H7 (cell line): ENCODE measurements at places on chromosomes 3 and 15.

- DNase-seq, result no peak
These were observed 24.7 kb downstream of the GPR15 start for GRCh38 chr3:98556164-98557130.

DNA sequence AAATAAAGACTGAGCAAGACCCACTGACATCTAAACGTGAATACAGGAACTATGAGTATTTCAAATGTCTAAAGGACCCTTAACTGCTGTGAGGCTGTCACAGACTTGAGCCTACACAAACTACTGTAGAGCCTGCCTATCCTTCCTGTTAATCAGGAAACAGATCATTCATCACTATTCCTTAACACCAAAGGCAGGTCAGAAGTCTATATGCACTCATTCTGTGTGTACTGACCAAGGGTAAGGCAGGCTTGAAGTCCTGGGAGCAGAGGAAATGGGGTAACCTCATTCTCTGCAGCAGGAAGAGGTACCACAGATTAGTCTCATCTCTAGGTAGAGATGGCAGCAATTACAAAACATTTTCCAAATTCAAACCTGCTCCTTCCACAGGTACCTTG, 30.7 kb downstream of the NPTN start:
- no peak for DNase-seq

DNA sequence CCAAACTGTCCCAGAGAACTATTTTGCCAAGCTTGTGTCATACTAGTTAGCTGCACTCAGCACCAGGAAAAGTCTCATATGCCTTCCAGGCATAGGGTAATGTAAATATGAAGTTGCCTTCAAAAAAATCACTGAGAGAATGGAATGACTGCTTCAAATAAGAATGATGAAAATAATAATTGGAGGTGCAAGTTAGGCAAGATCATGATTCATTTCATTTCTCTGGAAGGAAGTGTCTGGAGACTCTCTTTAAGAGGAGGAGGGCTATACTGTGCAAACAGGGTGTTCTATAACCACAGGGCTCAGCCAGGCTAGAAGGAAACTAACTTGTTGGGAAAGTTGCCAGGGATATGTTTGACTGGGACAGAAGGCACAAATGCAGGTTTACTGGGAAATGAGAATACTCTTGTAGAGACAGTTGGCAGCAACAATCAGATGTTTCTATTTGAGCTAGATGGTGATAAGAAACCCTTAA, 4.3 kb downstream of the SIDT1 start:
- DNase-seq, result no peak

DNA sequence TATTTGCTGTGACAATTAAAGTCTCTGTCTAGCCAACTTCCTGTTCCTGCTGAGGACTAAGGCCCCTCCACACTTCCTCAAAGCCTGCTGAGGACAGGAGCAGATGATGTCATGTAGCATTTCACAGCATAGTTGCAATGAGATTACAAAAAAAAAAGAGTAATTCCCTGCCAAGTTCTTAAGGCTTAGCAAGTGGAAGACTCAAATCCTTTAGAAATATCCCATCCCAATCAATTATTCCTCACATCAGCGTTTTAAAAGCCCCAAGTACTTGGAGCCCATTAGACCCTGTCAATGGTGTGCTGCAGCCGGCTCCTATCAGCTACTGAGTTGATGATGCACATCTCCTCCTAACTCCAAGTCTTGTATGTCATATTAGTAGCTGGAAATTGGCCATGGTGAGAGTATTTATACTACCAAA, 51.7 kb downstream of the TRANK1 start:
- no peak for DNase-seq

DNA sequence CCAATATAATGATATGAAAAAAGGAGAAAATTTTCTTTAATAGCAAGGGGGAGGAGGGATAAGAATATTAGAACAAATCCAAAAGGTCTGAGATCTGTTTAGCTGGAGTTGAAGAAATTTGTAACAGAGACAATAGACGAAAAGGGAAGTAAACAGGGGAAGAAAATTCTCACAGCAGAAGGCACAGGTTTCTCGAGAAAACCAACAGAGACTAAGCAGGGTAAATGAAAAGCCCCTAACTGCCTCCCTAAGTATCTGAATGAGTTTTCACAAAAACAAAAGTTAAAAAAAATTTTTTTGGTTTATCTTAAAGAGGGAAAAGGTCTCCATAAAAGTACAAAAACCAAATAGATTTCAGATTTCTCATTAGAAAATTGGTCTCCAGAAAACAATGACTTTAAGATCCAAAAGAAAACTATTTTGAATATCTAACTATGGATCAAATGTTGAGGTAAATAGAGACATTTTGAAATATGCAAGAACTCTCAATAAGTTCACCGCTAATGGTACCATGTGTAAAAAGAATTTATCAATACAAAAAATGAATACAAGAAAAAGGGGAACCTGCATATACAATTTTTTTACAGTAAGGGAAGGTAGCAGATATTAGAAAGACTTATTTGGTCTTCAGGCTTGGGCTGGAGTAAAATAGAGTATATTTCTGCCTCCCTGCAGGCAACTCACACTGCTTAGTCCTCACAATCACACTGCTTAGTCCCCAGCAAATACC, 23.9 kb upstream of the NEK10 start:
- DNase-seq, result no peak

DNA sequence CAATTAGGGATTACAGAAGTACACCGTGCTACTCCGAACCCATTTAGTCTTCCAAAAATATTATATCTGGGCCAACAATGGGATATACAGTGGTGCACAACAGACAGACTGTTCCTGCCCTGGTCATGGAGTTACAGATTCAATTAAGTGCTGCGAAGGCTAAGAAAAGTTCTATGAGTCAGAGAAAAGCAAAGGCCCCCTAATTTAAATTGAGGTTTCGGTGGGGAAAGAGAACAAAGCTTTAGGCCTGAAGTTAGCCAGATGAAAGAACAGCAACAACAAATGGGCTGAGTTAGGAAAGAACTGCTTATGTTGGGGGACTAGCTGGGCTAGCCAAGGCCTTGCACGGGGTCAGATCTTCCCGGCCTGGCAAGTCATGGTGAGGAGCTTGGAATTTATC, 131.8 kb downstream of the MDFIC2 start:
- no peak for DNase-seq

- DNase-seq, result no peak
These were observed 4.3 kb upstream of the CPN2 start for GRCh38 chr3:194355379-194355778.

DNA sequence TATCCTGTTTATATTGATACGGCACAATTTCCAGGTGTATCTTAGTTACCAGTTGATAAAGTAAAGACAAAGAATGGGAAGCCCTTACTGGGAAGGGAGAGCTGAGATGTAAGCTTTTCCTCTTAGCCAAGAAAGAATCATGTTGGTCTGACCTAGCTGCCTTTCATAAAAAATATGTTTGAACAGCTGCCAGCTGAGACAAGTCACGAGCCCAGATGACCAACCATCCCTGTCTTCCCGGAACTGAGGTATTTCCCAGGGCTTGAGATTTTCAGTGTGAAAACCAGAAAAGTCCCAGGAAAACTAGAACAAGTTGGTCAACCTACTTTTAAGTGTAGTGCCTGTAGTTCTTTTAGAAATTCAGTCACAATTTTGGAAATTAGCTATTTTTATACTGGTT, 3.6 kb upstream of the MYH15 start:
- no peak for DNase-seq

- DNase-seq, result no peak
These were observed 60.6 kb downstream of the CHAC1 start for GRCh38 chr15:41013691-41014414.

- DNase-seq, result no peak
These were observed 286.7 kb downstream of the ROBO2 start for GRCh38 chr3:77326586-77326985.

DNA sequence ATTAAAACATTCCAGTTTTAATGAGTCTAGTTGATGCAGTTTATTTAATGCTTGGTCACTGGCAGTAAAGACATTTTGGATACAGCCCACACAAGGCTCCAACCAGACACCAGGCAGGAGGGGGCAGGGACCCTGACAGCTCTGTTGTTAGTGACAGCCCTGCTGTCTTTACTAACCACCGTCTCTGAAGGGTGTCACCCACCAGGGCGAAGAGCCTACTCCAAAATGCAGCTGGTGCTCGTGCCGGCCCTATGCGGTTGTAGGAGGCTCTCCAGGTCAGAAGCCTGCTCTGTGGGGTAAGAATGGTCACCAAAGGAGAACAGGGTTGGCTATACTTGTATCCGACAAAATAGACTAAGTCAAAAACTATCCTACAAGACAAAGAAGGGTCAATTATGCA, 132.2 kb downstream of the ATP10A start:
- no peak for DNase-seq

DNA sequence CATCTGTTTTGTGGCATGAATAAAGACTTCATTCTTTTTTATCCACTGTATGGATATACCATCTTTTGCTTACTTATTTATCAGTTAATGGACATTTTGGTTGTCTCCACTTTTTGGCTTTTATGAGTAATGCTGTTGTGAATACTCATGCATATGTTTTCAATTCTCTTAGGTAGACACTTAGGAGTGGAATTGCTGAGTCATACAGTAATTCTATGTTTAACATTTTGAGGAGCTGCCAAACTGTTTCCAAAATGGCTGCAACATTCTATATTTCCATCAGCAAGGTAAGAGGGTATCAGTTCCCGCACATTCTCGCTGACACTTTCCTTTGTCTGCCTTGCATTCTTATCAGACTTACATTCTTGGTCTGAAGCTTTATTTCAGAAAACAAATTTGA, 191.1 kb downstream of the WNT5A start:
- no peak for DNase-seq

DNA sequence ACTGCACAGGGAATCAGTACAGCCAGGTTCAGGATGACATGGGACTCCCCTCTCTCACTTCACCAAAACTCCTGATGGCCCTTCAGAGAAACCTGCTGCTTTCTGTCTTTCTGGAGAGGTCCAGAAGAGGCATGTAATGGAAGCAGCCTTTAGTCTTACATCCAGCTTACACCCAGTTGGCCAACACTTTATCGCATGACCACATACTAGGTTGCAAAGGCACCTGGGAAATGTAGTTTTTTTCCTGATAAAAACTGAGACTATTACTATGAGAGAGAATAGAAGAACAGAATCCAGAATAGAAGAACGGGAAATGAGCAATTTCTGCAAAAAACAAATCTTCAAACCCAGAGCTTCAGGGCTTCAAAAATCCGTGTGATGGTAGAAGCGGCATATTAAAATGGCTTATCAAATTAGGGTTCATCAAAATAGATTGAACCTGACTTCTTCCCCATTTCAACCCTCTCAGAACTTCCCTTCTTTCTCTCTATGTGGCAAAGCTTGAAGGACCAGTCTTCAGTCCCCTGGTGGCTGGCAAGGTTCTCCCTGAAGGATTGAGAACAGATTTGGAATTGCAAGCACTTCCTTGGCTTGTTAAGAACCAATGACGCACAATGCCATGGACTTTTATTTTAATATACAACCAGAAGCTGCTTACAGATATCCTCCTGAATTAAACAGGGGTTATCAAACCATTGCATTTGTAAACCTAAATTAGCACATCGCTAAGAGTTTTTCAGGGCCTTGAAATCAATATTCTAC, 34.4 kb downstream of the CORO2B start:
- DNase-seq, result peak; percentile 65

DNA sequence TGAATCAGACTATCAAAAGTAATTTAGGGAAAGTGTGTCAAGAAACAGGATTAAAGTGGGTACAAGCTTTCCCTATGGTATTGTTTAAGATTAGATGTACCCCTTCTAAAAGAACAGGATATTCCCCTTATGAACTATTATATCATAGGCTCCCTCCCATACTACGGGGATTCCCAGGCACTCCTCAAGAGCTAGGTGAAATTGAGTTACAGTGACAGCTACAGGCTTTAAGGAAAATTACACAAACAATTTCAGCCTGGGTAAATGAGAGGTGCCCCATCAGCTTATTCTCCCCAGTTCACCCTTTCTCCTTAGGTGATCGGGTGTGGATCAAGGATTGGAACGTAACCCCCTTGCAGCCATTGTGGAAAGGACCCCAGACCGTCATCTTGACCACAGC, 240.8 kb upstream of the CNTN6 start:
- no peak for DNase-seq

DNA sequence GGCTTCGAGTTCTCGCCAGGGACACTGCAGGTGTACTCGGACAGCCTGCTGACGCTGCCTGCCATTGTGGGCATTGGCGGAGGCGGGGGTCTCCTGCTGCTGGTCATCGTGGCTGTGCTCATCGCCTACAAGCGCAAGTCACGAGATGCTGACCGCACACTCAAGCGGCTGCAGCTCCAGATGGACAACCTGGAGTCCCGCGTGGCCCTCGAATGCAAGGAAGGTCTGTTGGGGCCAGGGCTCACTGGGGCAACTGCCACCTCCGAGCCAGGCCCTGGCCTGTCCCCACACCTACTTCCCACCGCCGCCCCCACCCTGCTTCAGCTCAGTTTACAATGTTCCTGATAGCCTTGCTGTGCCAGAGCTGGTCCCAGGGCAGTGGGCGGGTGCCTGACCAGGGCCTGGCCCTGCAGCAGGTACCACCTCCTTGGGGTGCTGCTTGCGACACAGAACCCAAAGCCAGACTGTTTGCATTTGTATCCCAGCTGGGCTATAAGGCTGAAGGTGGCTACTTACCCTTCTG, 35.5 kb downstream of the PLXNA1 start:
- DNase-seq, result peak; percentile 57

DNA sequence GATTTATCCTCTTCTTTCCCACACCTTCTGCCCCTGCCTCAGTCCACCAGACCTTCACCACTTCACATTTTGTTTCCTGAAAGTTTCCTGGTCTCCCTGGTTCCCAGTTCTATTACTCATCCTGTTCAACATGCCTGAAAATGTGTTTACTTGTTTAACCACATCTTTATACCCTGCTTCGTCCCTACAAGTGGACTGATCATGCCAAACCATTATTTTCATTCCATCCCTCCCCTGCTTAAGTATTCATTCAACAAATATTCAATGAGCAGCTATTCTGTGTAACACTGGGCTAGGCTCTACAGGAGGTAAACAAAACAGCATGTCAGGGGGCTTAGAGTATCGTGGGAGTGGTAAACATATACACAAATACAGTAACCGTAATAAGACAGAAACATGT, 5.5 kb downstream of the MYO5A start:
- no peak for DNase-seq

DNA sequence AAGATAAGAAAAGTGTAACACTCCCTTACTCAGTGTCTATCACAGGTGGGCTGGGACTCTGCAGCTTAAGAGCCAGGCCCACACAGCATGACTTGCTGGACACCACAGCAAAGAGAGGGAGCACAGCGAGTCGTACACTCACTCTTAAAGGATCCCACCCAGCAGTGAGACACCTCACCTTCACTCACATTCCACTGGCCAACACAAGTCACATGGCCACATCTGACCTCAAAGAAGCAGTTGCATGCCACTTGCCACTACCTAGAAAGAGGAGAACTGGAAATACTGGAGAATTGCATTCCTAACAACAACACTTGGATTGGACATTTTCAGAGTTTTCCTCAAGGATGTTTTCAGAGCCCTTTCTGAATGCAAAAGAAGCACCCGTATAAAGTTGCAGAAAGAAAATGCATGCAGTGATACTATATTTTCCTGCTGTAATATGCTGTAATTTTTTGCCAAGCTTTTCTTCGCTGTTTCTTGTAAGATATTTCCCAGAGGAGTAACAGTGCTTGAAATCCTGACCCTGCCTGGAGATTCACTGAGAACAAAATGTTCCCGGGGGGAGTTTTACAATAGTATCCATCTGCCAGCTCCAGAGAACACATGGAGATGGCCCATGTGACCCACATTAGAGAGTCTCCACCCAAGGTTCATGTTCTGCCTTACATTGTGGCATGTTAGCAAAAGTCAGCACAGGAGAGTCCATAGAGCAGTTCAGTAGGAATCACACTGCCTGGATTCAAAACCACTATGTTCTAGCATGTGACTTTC, 42.2 kb downstream of the TRIM42 start:
- DNase-seq, result no peak
